ENCODE measurements at places on chromosomes 4 and X.

DNA sequence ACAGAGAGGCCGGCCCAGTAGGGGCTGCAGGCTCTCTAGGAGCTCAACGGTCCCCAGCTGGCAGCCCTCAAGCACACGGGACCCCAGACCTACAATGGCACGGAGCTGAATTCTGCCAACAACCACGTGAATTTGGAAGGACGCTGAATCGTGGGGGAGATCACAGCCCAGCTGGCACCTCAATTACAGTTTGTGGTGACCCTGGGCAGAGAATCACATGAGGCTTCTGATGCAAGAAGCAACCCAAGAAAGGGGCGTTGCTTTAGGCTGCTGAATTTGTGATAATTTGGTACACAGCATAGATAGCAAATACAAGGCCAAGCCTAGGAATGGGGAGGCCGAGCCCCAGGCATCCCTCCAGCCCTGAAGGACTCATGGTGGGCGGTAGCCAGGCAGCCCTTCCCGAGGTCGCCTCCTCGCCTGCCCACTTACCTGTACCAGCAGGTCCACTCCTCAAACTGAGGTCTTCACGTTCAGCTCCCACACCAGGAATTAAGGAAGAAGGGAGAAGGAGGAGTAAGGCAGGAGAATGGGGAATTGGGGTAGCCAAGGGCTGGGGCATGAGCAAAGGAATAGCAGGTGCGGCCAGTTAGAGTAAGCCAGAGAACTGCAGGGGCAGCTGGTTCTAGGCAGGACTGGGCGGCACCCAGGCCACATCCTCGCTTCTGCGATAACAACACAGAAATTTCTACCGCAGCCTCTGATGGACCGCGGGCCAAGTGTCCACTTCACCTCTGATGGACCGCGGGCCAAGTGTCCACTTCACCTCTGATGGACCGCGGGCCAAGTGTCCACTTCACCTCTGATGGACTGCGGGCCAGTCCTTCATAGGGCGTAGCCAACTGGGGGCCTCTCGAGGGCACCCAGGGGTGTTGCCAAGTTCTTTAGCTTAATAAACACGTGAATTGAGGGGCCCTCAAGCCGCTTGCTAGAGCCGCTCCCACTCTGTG, 23.4 kb upstream of the HTRA3 start:
- no peak for DNase-seq

DNA sequence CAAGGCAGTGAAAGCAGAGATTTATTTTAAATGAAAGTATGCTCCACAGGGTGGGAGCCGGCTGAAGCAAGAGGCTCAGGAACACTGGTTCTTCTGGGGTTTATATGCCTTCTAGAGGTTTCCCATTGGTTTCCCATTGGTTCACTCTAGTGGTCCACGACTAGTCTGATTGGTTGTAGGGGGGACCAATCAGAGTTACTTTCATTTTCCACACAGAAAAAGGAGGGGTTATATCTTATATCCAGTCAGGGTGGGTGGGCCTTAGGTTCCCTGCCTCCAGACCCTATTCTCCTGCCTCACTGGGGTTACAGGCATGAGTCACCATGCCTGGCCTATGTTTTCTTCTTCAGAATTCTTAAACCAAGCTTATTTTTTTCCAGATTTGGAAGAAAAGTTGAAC, 101.6 kb downstream of the KLHL8 start:
- no peak for DNase-seq

DNA sequence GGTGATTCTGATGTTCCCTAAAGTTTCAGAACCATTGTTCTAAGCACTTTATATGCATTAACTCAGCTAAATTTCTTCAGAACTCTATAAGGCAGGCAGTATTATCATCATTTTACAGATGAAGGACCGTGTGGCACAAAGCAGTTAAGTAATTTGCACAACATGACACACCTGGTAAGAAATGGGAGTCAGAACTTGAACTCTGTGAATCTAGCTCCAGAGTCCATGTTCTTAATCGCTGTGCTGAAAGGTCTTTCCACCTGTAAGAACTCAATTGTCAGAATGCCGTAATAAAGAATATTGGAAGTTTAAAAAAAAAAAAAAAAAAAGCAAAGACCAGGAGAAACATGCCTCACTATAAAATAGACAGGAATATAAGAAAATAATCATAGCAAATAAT, 9.2 kb downstream of the HUWE1 start:
- no peak for DNase-seq

GRCh38 chr4:54784161-54784671, 126.5 kb downstream of the KIT start:
- DNase-seq, result no peak

- no peak for DNase-seq
Measured at GRCh38 chr4:175542786-175543185, 269.3 kb downstream of the GPM6A start.

DNA sequence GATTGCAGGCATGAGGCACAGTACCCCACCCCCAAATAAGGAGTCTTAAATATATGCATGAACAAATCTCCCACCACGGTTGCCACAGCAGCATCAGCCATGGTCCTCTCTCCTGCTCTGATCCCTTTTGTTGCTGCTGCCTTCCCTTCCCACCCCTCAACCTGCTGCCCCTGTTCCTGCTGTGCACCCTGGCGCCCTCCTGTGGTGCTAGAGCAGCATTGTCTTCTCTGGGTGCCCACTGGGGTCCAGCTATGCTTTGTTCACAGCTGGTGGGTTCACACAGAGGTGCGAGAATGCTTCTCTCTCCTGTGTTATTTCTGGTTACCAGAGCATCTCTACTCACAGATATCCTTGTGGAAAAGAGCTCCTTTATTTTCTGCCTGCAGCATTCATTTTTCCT, 116.2 kb downstream of the GATB start:
- no peak for DNase-seq

DNA sequence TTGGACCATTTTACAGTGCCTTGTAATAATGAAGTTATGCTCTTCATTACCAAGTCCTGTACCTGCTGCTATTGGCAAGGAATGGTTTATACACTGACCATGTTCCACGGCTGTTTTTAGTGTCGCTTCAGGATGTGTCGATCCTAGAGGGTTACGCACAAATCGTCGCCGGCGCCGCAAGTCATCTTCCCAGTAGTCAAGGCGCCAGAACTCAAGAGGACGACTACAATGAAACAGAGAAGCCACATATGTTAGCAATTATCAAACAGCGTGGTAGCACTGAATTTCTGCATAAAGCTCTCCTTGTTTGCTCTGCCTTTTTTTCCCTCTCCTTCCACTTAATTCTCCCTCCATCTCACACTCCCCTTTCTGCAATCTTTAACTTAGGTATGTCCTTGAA, 17.0 kb downstream of the MAB21L2 start:
- DNase-seq, result no peak

- DNase-seq, result no peak
Measured at GRCh38 chrX:123860983-123861382, 1.1 kb downstream of the XIAP start.

DNA sequence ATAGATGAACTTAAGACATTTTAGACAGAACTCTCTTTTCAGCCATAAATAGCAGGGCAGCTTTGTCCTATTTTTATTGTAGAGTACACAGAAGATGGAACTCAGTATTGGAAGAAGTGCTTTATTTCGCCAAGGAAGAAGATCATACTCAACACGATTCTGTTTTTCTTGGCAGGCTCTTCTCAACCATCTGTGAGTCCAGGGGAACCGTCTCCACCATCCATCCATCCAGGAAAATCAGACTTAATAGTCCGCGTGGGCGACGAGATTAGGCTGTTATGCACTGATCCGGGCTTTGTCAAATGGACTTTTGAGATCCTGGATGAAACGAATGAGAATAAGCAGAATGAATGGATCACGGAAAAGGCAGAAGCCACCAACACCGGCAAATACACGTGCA, 37.6 kb downstream of the KIT start:
- DNase-seq, result no peak

- DNase-seq, result no peak
Measured at GRCh38 chr4:70471897-70472296, at the start of gene MUC7. Gene MUC7, plus strand, starts transcription at chr4:70472197. Its CDS starts 1,825 bp downstream, at chr4:70474022.

- no peak for DNase-seq
Measured at GRCh38 chrX:86171366-86171765, 23.1 kb downstream of the DACH2 start.

DNA sequence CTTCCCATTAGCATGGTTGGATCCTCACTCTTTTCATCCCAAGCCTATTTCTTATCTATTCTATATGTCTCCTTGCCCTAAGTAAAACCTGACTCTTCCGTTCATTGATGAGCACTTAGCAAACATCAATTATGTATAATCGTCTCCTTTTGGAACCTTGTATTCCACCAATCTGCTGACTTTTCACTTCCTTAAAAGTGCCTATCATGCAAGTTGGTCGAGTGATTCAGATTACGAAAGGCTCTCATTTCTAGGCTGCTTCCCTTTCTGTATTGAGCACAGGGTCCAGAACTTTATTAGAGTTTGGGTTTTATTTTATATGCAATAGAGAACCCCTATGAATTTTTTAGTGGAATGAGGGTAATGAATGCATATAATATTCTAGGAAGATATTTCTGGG, 27.1 kb upstream of the ALB start:
- DNase-seq, result no peak

DNA sequence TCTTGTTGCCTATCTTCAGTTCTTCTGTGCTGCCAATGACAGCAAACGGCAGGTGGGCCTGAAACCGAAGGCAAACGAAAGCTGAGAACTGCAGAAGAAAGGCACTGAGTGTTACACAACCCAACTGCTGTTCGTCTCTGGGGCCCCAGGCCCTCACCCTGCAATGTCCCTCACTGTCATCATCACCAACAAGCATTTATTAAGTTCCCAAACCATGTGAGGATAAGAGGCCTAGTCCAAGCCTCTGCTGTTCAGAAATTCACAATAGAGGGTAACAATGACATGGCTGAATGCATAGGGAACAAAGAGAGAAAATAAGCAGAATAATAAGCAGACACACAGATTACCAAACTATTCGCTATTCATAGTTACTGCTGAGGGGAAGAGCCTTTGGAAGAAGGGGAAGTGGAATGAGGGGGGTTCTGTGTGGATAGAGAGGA, 34.5 kb upstream of the NKRF start:
- no peak for DNase-seq

GRCh38 chr4:129232589-129233337, 136.8 kb downstream of the C4orf33 start:
- no peak for DNase-seq

DNA sequence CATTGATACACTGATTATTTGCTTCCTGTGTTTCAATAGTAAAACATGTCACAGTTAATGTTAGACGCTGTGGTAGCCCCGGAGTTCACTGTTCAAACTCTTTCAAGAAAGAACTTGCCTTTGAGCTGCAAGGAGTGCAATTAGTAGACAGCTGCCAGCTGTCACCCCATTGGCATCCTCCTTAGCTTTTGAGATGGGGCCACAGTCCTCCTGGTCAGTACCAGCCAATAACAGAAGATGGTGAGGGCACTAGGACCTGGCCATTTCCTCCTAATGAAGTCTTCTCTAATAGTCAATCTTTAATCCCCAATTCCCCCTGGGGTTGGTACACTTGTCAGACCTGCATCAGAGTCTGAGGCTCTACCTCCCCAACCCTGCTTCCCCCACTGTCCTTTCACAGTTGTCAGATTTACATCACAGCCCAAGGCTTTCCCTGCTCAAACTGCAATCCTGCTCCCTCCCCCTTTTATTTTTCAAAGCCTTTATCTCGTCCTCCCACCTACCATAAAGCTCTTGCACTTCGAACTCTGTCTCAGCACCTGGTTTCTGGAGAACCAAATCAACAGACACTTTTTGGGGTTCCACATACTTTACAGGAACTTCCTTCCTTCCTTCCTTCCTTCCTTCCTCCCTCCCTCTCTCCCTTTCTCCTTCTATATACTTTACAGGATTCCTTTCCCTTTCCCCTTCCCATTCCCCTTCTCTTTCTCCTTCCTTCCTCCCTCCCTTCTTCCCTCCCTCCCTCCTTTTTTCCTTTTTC, 182.0 kb downstream of the RASL11B start:
- DNase-seq, result no peak

DNA sequence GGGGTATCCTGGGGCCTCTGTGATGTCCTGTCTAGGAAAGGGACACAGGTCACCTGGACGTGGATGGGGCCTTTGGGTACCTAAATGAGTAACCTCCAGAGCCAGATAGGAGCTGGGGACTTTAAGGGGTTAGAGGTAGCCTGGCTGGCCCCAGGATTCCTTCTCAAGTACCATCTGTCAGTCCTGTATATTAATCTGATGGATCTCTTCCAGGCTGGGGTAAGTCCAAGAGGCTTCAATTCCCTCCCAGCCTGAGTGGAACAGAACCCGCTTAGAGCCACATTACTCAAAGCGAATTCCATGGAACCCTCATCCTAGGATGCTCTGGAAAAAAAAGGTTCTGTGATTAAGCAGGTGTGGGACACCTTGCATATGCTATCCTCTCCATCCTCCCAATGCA, 24.8 kb upstream of the MAP3K15 start:
- no peak for DNase-seq

DNA sequence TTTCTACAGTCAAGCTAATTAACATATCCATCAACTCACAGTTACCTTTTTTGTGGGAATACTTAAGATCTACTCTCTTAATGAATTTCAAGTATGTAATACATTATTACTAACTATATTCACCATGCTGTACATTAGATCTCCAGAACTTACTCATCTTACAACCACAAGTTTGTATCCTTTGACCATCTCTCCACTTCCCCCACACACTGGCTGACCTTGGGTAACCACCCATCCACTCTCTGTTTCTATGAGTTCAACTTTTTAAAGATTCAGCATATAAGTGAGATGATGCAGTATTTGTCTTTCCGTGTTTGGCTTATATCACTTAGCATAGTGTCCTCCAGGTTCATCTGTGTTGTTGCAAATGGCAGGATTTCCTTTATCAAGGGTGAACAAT, 30.5 kb upstream of the MAGED1 start:
- DNase-seq, result no peak

DNA sequence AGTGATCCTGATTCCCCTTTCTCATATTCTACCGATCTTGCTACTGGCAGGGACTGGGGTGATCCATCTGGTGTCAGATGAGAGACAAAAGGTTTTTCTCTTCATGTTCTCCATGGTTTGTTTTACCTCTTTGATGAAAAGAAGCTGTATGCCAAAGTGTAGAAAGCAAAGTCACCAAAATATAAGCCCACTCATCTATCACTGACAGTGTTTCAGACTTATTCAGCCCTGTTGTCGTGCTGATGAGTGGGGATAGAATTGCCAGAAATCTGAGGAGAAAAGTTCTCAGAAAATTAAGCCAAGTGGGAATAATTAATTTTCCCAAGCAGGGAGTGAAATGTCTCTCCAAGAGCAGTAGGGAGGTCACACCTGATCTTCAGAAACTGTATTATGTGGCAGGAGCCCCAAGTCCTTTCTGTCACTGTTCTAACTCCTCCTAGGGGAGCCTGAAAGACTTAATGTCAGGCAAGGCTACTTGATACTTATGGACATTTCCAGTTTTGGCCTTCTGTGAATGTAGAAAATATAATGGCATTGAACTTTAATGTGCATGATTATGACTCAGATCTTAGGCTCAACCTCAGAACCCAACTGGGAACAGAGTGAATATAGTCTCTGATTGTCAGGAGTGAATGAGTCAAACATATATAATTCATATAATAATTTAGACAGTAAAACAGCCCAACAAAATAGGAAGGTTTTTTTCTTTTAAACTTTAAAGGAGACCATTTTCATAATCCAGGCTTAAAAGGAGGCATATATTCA, 298.1 kb downstream of the ANKRD50 start:
- no peak for DNase-seq

Measured in anterior cingulate cortex (tissue), 58 donors.